ENCODE measurements at places on chromosomes 1 and 21.

DNA sequence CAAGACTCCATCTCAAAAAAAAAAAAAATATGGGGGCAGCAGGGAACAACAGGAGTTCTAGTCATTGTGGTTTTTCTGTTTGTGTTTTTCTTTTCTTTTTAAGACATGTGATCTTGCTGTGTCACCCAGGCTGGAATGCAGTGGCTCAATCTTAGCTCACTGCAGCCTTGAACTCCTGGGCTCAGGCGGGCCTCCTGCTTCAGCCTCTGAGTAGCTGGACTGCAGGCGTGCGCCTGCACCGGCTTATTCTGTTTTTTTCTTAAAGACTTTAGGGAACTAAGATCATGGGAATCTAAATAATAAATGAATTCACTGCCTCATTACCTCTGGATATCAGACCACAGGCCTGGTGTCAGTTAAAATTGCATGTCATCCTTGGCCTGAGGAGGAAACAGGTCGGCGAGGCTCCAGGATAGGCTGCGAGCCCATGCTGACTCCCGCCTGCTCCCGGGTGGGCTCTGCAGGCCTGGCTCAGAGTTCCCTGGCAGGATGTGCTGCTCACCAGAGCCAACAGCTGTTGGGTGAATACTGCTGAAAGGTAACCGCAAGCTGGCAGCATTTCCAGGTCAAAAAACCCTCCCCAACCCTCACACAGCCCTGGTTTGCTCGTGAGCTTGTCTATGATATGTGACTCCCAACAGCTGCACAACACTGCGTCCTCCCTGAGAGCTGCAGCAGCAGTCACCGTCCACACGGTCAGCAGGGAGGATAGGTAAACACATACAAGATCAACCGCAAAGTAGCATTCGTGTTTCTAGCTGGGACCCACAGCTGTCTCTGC, 58.1 kb downstream of the SCCPDH start:
- peak; percentile 94 for DNase-seq

- no peak for DNase-seq
These were observed 3.6 kb upstream of the KCNT2 start for GRCh38 chr1:196611873-196612272.

DNA sequence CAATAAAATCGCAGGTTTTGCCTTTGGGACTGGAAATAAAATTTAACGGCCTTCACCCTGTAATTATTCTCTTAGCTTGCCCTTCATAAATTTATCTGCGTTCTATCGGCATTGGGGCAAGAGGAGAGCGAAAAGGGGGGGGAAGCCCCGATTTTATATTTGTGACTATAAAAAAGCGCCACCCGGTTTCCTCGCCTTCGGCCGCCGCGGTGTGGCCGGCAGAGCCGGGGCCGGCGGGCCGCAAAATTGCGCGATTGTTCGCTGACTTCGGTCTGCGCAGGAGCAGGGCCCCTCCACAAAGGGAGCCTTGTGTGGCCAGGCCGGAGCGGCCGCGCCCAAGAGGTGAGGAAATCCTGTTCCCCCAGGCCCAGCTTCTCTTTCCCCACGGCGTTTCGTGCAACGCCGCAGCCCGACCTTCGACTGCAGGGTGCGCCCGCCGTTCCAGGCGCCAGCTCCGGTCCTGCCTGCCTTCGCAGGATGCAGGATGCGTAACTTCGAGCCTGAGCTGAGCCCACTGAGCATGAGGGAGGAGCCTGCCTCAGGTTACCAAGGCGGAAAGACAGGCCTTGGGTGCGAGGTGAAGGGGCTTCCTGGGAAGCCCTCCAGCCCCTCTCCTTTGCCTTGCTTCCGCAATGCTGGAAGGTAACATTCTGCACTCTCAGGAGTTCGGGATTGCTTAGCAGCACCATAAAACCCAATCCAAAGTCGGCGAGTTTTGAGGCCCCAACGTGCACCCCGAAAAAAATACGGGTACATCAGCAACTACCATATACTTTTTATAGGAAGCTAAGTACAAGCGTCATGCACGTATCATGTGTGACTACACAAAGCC, 4.9 kb upstream of the TBX15 start:
- no peak for DNase-seq

- DNase-seq: no peak
These were observed 69.2 kb downstream of the NFIA start for GRCh38 chr1:61151565-61151964.

GRCh38 chr21:41410361-41410760, 15.7 kb upstream of the MX1 start:
- no peak for DNase-seq

DNA sequence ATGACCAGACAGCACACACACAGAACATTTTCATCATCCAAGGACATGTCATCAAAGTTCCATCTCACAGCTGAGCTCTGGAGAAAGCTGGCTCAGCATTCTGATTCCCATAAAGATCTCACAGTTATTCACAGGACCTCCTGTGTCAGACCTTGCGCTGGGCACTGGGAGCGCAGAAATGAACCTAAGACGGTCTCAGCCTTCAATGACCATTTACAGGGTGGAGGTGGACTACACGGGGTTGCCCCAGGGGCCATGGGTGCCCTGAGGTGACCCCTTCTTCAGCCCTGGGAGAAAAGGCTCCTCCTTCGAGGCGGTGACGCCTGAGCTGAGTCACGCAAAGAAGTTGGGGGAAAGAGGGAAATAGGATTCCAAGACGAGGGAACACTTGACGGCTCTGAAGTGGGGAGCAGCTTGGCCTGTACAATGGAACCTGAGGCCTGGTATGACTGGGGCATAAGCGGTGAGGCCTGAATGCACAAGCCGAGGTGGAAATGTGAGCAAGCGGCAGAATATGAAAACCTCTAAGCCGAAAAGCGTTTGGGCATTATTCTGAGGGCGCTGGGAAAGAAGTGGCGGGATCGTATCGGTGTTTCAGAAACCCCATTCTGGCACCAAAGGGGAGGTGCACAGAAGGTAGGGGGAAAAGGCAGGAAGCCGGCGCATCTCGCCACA, 797 bp downstream of the CC2D1B start:
- no peak for DNase-seq

- no peak for DNase-seq
These were observed 150.5 kb downstream of the PLPPR5 start for GRCh38 chr1:98854137-98854536.

GRCh38 chr1:22755641-22756040, 45.0 kb downstream of the EPHB2 start:
- no peak for DNase-seq

DNA sequence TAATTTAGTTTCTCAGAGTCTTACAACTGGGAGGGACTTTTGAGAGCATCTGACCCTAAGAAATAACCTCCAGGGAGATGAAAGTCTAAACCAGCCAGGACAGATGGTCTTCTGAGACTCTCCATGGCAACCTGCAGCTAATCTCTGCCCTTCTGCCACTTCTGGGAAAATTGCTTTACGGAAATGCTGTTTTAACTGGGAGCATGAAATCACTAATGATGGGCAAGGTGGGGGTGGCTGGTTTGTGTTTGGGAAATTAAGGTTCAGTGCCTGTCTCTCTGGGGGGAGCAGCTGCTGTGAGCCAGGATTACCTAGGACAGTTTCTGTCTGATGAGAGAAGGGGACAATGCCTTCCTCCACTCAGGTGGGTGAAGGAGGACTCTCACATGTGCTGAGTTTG, 33.2 kb downstream of the ROR1 start:
- DNase-seq: no peak

DNA sequence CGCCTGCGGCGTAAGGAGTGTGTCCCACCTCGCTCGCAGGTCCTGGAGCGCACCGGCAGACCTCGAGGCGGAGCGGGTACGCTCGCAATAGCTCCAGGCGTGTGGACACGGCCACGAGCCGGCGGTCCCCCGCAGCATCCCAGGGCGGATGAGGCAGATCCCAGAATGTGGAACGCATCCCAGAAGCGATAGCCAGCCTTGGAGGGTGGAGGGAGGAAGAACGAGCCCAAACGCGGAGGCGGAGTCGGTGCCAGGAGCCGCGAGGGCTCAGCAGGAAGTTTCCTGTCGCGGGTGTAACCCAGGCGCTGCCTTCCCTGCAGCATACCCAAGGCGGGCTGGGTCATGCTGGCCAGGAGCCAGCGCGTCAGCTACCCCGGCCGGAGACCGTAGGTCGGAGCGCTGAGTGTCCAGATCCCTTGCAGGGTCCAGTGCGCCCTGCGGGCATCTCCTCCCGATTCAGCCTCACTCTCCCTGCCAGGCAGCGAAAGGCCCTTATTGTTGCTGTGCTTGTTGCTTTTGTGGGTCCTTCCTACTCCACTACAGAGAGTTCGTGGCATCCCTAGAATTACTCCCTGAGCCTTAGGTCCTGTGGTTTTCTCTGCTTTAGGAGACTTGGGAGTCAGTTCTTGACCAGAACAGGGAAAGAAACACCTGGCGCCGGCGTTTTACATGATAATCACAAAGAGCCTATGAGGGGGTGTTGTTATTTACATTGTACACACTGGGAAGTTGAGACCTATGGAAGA, 27.7 kb downstream of the STYXL2 start:
- DNase-seq: peak; percentile 36

DNA sequence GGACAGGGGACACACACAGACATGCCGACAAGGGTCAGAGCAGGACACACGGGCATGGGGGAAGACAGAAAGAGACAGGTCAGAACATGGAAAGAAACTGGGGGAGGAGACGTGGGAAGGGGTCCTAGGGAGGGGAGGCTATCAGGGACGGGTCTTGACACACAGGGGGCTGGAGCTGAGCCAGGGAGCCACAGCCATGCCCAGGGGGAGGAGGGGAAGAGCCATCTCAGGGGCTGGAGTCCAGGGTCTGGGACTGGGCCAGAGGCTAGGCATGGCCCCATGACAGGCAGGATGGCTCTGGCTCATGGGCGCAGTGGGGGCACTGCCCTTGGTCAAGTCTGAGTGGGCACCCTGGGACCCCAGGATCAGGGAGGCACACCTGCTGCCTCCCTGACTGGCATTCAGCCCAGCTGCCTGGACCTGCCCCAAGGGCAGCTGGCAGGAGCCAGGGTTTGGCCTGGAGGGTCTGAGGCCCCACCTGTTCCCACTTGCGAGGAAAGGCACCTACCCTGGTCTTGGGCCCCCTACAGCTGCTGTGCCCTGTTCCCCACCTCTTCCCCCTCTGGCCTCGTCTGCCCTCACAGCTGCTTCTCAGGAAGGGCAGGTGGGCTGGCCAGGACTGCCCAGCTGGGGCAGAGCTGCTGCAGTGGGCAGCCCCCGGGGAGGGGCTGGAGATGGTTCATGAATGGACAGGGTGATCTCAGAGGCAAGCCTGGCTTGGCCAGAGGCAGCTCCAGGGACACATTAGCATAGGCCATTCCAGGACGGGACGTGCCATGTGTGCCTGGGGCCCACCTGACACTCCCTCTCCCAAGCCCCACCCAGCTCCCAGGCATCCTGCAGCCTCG, 42.9 kb downstream of the HSPG2 start:
- DNase-seq: no peak

- no peak for DNase-seq
These were observed 590.5 kb upstream of the ADAMTS5 start for GRCh38 chr21:27557356-27557755.

DNA sequence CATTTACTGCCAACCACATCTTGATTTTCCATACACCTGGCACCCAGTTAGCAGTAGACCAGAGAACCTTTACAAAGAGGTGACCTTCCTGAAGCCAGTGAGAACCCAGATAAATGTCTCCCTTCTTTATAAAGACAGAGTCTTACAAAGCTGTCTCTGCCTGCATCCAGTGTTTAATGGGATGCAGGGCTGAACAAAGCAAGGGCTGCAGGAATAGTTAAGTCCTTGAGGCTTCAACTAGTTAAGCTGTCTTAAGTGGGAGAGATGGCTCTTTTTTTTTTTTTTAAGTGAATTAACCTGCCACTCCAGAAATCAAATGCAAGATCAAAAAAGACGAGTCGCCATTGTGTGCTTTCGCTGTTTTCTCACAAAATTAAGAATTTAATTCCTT, 1.5 kb downstream of the AHCYL1 start:
- DNase-seq: no peak

DNA sequence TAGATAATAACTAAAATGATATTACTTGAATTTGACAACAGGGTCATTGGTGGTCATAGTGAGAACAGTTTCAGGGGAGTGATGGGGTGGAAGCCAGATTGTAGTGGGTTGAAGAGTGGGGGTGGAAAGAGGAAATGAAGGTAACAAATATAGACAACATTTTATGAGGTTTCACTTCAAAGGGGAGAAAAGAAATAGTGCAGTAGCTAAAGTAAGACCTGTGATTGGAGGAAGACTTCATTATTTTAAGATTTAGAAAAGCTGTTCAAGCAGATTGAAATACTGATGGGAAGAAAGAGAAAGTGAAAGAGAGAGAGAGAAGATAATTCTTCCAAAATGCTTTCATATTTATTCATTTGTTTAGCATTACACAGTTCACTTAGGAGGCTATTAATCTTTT, 52.0 kb upstream of the KCNA3 start:
- DNase-seq: no peak

DNA sequence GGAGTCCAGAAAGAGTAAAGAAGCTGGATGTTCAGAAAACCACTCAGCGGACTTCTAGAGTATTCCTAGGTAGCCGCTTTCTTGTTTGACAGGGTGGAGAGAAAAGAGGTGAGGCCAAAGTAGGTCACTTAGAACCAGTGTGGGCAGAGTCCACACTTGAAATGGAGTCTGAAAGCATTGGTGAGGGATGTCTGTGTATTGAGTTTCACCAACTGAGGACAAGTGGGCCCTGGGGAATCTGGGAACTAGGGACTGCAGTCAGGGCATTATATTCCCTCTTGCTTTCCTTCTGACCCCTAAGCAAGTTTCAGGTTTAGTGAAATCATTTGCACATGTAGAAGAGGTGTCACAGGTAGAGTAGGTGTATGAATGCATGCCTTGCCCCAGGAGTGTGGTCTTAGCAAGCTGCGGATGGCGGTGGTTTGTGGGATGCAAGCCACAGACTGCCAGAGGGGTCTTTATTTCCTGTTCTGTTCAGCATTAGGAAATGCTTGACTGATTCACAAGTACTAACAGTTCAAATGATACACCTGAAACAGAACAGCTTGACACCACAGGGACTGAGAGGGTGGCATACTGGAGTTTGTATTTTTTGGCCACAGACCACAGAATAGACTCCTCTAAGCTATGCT, 1.1 kb upstream of the GNG12 start:
- DNase-seq: no peak

GRCh38 chr1:161020509-161021164, at the start of gene F11R:
F11R (minus strand) TSS chr1:161021152; CDS start chr1:161021073, 79 bp downstream.
- DNase-seq: peak; percentile 28

GRCh38 chr1:10177876-10178275, 32.5 kb upstream of the KIF1B start:
- no peak for DNase-seq

GRCh38 chr21:45859041-45859761, 122.4 kb upstream of the COL6A1 start:
- DNase-seq: no peak
